ENCODE measurements at places on chromosomes 11 and 22.

GRCh38 chr11:10581481-10582019 lies 13.1 kb upstream of the LYVE1 start:
- DNase-seq, result no peak

DNA sequence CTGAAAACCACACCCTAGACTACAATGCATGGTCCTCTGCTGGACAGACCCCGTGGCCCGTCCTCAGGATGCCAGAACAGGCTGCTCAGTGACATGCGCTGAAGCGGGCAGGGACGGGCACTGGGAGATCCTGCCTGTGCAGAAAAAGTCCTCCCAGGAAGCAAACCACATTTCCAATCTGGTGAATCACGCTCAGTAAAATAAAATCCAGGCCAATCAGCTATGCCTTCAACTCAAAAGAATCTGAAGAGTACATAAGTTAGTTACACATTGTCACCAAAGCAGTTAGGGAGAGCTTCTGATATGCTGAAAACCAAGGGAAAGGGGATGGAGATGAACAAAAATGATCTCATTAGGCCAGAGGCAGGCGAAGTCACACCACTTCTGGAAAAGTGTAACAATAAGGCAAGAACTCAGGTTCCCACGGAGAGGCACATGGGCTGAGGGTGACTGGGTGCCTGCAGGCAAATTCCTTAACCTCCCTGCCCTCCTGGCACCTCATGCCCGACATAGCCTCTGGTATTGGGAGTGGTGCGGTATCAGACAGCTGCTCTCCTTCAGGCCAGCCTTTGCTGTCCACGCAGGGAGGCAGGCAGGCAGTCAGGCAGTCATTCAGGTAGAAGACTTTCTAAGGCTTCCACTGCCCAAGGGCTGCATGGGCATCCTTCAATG lies 66.4 kb downstream of the APOL5 start:
- no peak for DNase-seq

DNA sequence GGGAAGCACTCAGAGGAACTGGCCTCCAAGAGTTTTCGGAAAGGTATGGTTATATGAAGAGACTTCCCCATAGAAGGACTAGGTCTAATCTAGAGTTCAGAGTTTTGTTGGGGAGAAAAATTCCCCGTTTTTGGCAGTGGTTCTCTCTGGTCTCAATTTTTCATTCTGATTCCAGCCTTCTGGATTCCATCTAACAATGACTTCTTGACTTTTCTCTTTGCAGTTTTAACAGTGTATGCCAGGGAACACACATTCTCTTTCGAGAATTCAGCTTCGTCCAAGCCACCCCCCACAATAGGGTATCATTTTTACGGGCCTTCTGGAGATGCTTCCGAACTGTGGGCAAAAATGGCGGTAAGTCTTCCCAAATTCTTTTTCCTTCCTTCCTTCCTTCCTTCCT lies 115.6 kb downstream of the CSTPP1 start:
- DNase-seq, result no peak

- peak; percentile 62 for DNase-seq
Observed at GRCh38 chr11:85947431-85948272, 92.5 kb downstream of the CCDC83 start.

DNA sequence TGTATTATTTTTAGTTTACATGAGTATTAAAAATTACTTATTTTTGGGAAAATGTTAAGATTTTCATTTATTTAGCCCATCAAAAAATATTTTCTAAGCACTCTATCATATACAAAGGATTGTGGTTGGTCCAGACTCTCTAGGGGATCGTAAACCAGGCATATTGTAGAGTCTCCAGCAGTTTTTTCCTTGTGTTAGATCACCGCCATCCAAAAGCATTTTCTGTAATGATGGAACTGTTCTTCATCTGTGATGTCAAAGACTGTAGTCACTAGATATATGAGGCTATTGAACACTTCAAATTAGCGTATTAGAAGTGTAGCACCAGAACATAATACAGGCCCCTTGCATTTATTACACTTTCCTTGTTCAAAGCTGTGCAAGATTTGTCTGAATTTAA lies 154.9 kb downstream of the SBF2 start:
- no peak for DNase-seq

DNA sequence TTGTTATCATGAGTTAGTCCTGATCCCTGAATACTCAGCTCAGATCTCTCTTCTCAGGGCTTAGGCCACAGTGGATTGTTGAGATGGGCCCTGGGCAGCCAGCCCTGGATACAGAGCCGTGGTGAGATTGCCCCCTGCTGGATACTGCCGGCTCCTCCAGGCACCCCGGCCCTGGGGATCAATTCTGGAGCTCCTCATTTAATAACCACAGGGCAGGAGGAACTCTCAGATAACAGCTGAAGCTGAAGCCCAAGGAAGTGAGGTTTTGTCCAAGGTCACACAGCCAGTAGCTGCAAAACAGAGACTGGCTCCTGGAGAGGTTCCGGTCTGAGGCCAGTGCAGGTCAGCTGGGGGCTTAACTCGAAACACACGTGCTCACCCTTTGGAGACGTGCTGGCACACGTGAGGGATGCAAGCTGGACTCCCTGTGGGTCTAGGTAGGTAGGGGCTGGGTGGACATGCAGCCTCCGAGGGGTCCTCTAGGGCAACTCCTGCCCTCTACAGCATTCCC lies 16.0 kb downstream of the USH1C start:
- peak; percentile 76 for DNase-seq

- DNase-seq, result no peak
Observed at GRCh38 chr22:50470491-50470890, 4.3 kb downstream of the SBF1 start.

GRCh38 chr11:27097551-27097950 lies 56.9 kb downstream of the BBOX1 start:
- DNase-seq, result no peak

- DNase-seq, result no peak
Observed at GRCh38 chr11:78112582-78113275, 26.7 kb downstream of the ALG8 start.

DNA sequence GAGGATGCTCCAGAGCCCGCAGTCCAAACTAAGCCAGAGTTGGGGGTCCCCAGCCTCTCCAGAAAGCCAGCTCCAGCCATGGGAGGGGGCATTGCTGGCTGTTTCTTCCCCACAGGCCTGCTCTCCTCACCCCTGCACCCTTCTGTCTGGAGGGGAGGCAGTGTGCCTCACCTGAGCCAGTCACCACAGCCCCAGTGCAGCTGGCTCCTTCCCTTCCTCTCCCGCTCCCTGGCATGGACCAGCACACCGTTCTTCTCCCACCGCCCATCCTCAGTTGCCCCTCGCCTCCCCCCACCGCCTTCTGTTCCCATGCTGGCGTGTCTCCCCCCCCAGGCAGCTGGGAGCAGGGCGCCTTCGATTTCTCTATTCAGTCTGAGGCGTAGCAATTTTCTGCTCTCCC lies 110.5 kb upstream of the THY1 start:
- DNase-seq, result no peak

- peak; percentile 71 for DNase-seq
Observed at GRCh38 chr11:122628810-122629555, 26.5 kb upstream of the UBASH3B start.

- peak; percentile 5 for DNase-seq
Observed at GRCh38 chr11:33828604-33829429, 54.5 kb upstream of the FBXO3 start.

GRCh38 chr11:9973921-9974320 lies 310.0 kb downstream of the SWAP70 start:
- DNase-seq, result no peak

DNA sequence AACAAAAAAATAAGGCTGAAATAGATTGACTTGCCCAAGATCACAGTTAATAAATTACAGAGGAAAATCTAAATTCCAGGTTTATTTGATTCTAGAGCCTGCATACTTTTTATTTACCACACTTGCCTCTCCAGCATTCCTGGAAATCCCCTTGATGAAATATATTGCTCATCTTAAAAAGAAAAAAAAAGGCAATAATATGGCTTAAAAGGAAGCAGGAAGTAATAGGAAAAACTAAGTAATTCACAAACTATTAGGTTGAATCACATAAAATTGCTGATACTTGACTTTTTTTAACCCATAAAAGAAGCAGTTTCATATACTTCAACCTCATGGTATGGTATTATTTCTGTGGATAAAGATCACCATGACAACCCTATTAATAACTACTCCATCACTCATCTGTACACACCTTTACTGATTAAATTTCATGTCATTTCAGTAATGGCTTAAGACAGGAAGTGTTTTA lies 52.9 kb downstream of the COPB1 start:
- no peak for DNase-seq

DNA sequence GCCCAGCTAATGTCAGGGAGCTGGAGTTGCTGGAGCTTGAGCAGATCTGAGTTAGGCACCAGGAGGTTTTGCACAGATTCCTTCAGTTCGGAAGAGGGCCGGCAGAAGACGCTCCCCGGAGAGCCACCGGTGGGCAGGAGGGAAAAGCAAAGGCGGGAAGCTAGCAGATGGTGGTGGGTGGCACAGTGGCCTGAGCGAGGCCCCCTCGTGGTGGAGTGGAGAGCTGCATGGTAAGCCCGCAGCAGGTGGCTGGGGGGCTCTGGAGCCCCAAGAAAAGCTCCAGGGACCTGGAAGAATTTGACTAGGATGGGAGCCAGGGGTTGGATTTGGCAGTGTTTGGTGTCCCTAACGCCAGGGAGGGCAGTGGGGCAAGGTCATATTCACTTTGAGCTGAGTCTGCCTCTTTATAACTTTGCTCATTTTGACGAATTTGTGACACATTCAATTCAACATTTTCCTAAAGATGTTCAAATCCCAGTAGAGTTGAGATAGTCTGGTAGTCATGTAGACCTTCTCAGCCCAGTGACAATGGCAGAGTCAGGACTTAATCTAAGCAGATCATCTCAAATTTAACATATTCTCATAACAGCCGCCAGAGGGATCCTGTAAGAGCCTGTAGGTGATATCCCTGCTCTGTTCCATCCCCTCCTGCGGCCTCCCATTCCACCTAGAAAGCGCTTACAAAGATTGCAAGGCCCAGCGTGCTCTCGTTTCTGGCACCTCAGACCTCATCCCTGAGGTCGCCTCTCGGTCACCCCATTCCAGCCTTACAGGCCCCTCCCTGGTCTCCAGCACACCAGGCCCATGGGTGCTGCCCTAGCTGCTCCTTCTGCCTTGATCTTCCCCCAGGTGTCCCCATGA lies 57.9 kb downstream of the TRIM29 start:
- peak; percentile 49 for DNase-seq

- no peak for DNase-seq
Observed at GRCh38 chr11:11389238-11389637, 36.2 kb upstream of the CSNK2A3 start.

DNA sequence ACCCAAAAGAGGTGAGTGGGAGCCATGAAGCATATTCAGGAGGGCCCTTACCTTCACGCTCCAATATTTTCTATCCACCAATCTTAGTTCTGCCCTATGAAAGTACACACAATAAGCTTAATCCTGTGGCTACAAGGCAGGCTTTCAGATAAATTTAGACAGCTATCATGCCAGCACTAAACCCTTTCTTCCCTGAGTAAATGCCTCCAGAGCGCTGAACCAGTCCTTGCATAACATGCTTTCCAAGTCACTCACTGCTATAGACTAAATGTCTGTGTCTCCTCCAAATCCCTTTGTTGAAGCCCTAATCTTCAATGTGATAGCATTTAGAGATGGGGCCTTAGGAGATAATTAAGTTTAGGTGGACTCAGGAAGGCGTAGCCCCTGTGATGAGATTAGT lies 50.3 kb upstream of the FIBIN start:
- no peak for DNase-seq

GRCh38 chr11:86176165-86176884 lies 68.2 kb upstream of the EED start:
- peak; percentile 76 for DNase-seq

DNA sequence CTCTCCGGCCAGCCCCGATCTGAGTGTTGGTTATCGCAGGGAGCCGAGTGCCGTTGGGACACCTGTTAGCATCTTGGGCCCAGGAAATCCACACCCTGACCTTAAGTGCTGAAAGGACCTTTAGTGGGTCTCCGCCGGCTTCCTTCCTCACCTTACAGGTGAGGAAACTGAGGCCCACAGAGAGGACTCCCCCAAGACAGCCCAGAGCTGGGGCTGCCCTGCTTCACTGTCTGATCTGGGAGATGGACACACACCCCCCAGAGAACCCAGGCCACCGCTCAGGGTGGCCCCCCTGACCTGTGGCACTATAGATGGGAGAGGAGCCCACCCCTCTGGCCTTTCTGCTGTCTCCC lies 73.6 kb downstream of the FBLN1 start:
- DNase-seq, result no peak

DNA sequence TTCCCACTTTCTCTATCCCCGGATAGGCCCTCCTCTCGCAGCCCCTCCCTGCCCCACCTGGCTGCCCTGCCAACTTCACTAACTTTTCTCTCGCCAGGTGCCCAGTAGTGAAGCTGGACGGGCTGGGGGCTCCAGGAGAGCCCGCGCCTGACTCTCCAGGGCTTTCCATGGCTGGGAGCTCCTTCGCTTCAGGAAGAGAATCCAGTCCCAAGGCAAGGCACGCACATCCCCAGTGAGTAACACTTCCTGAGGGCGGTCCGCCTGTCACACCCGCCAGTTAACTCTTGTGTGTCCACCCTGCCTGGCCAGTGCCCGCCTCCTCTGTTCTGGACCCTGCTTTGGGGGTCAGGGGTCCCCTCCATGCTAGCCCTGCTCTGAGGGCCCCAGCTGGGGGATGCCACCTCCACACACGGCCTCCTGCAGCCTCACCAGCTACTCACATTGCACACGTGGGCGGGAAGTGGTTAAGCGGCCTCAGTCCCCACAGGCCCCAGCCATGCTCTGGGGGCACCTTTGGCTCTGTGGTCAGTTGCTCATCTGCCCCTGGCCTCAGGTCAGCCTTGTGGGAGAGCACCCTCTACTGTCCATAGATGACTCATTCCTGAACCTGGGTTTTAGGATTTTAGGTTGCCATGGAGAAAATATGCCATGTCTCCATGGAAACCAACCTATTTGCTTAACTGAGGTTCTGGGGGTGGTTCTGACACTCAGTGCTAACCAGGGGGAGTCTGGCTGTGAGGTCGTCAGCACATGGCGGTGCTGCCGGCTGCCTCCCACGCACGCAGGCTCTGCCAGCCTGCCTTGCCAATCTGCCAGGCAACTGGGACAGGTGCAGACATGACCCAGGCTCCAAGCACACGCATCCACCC lies at the start of gene RIN1:
Gene RIN1, minus strand, starts transcription at position 201 of the 869 bp plus-strand sequence. Its CDS starts 32 bp downstream, at position 169.
- DNase-seq, result peak; percentile 79

- no peak for DNase-seq
Observed at GRCh38 chr11:75719340-75720239, 2.0 kb downstream of the MOGAT2 start.

DNA sequence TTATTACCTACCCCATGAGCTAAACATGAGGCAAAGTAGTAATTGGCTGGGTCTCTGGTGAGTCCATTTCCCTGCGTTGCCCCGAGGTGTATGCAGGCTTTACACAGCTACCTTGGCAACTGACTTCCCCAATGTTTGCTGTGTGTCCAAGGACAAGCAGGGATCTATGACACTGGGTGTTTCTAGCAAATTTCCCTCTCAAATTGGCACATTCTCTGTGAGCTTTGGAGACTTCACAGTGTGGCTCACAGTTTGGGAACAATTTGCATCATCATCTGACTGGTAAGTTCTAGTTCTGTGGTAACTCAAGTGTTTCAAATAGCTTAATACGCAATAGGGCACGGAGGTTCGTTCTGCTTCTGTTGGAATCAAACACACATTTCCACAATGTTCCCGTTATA lies 12.5 kb downstream of the NNMT start:
- DNase-seq, result no peak

GRCh38 chr22:19842393-19843106 lies 12.1 kb downstream of the GNB1L start:
- no peak for DNase-seq

- DNase-seq, result no peak
Observed at GRCh38 chr11:103997082-103997481, 39.4 kb upstream of the DDI1 start.
